ENCODE measurements at places on chromosomes 12 and 14. TPM values are rescaled to one million over a fixed set of nuclear protein-coding genes. Genes with fewer than 3 reads are reported as not detected.

Gene BIN2
- total RNA-seq: 33.2 TPM

Gene OTX2
- total RNA-seq: not detected

Gene DPF3
- 1.5 TPM for total RNA-seq

DNA sequence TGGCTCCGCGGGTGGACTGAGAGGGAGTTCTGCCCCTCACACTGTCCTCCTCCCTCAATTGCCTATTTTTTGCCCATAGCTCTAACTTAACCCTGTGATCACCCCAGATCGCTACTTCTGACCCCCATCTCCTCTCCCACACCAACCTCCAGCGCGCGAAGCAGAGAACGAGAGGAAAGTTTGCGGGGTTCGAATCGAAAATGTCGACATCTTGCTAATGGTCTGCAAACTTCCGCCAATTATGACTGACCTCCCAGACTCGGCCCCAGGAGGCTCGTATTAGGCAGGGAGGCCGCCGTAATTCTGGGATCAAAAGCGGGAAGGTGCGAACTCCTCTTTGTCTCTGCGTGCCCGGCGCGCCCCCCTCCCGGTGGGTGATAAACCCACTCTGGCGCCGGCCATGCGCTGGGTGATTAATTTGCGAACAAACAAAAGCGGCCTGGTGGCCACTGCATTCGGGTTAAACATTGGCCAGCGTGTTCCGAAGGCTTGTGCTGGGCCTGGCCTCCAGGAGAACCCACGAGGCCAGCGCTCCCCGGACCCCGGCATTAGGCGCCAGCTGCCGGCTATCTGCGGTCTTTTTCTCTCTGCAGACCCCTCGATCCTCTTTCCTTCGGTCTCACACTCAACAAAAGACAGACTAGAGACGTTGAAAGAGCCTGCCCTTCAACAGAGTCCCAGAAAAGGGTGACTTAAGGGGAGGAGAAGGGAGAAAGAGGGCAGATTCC, 3.0 kb upstream of the TBX3 start:
- H3K36me3 ChIP-seq: peaks cover 8% of the 10 kb centered on the region
- no peak for DNase-seq
- H3K27me3 ChIP-seq: peaks cover 92% of the 10 kb centered on the region
- no peak overlapping the region for H3K4me3 ChIP-seq

DNA sequence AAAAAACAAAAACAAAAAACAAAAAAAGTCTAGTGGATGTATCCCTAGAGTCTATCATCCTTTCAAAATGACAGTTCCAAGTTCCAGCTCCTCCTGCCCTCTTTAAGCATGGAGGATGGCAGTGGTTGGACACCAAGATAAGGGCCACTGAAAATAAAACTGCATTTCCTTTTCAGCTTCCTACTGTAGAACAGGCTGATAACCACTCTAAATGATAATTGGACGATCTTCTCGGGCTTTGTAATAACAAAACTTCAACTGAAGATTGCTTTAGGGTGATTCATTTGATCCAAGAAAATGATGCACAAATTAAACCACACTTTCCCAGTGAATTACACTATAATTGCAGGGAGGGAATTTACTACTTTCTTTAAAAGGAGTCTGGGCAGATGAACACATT, 42.2 kb upstream of the CRACR2A start:
- H3K27ac ChIP-seq: no peak overlapping the region
- H3K4me3 ChIP-seq: no peak overlapping the region
- H3K36me3 ChIP-seq: peaks cover 10% of the 10 kb centered on the region
- no peaks in the 10 kb centered on the region for H3K4me1 ChIP-seq

GRCh38 chr12:94258593-94258992, 110.2 kb downstream of the PLXNC1 start:
- H3K4me3 ChIP-seq: no peak overlapping the region
- no peaks in the 10 kb centered on the region for H3K27me3 ChIP-seq
- H3K4me1 ChIP-seq: peaks cover 21% of the 10 kb centered on the region
- H3K36me3 ChIP-seq: peaks cover 55% of the 10 kb centered on the region
- DNase-seq: no peak
- no peak overlapping the region for H3K27ac ChIP-seq

DNA sequence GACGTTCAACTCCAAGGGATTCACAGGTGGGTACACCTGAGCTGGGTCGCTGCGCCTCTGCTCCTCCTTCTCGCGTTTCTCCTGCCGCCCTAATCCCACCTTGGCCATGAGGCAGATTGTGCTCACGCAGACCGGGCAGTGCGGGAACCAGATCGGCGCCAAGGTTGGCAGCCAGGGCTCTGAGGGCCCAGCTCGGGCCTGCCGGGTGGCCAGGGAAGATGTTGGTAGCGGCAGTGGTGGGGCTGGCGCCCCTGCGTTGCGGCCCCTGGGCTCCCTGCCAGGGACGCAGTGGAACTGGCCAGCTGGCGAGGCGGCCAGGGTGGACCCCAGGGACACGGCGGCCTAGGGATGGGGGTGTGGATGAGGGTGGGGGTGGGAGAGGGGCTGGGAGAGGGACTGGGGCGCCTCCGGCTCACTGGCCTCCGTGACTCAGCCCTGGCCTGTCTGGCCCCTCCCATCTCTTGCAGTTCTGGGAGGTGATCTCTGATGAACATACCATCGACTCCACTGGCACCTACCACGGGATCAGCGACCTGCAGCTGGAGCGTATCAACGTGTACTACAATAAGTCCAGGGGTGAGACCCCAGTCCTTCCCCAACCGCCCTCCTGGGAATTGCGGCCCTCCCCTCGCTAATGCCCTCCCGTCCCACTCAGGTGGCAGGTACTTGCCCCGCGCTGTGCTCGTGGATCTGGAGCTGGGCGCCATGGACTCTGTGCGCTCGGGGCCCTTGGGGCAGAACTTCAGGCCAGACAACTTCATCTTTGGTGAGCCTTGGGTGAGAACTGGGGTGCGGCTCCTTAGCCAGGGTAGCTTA, 114.9 kb upstream of the ALG10B start:
- no peak overlapping the region for H3K4me3 ChIP-seq
- no peak overlapping the region for H3K27ac ChIP-seq
- no peaks in the 10 kb centered on the region for H3K4me1 ChIP-seq
- no peaks in the 10 kb centered on the region for H3K36me3 ChIP-seq
- no peak for DNase-seq
- H3K27me3 ChIP-seq: no peaks in the 10 kb centered on the region

DNA sequence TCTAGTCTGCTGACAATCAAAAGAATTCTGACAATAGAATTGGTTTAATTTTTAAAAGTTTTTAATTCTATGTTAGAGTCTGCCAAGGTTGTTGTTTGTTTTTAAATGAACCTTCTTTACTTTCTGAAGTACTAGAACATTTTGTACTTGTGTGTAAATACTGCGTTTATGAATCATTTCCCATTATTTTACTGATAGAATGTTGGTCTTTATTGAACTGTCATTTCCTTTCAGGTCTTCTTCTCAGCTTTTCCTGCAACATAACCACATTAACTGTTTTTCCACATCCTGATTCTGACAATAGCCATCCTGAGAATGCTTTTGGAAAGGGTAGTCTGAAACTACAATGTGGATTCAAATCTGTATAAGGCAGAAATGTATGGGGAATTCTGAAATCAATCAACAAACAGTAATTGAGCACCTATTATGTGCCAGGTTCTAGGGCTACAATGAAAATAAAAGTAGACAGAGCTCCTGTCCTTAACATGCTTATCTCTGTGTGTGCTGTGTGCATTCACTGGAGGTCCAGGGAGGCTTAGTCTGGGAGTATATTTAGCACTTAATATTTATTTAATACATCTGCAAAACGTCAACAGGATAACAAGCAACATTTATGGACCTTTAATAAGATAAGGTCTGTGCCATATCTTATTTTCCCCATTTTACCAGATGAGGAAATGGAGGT, 73.1 kb upstream of the SLC38A2 start:
- peak; percentile 50 for DNase-seq
- no peak overlapping the region for H3K27ac ChIP-seq
- H3K4me3 ChIP-seq: peak overlapping the region; percentile 1

DNA sequence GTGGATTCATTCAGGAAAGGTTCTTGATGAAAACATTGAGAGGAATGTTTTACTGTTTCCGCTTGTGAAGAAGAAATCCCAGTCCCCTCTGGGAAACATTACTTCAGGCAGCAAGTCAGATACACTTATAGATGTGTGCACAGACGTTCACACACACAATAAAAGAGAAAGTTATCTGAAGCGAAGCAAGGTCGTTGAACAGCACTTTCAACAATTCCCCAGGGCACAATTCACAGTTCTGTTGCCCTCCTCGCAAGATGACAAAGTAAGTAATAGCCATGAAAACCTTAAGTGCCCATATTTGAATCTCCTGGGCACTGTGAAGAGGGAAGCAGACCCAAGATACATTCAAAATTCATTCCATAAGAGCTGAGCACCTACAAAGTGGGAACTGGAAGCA, 156.6 kb upstream of the CAND1 start:
- no peaks in the 10 kb centered on the region for H3K36me3 ChIP-seq
- no peaks in the 10 kb centered on the region for H3K27me3 ChIP-seq
- no peak overlapping the region for H3K27ac ChIP-seq
- no peak overlapping the region for H3K4me3 ChIP-seq

GRCh38 chr12:106101803-106102202, 37.0 kb downstream of the NUAK1 start:
- no peak for DNase-seq
- no peaks in the 10 kb centered on the region for H3K4me1 ChIP-seq
- H3K27ac ChIP-seq: no peak overlapping the region
- peaks cover 18% of the 10 kb centered on the region for H3K27me3 ChIP-seq
- no peaks in the 10 kb centered on the region for H3K36me3 ChIP-seq

DNA sequence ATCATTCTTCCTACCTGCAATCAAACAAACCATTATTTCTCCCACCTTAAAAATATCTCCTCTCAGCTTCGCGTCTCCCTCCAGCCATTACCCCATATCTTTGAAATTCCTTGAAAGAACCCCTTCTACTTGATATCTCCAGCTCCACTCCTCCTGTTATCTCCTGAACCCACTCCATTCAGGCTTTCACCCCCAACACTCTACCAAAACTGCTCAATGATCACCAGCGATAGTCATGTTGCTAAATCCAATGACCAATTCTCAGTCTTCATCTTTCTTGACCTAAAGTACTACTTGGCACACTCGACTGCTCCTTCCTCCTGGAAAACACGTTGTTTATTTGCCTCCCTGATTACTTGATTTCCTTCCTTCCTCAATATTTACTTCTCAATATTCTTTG, 70.1 kb downstream of the DUSP16 start:
- no peaks in the 10 kb centered on the region for H3K27me3 ChIP-seq
- H3K4me3 ChIP-seq: no peak overlapping the region
- peaks cover 18% of the 10 kb centered on the region for H3K4me1 ChIP-seq

DNA sequence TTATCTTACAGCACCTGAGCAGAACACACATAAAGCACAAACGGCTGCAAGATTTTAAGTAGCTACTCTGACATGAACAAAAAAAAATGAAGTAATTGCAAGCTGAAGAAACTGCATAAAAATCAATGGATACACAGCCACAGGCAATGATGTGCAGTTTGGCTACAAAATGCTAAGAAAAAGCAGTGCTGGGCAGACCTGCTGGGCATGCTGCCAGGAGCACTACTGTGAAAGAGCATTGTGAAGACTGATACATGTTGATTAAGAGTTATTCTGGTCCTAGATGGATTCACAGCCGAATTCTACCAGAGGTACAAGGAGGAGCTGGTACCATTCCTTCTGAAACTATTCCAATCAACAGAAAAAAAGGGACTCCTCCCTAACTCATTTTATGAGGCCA, 20.1 kb upstream of the RTN1 start:
- H3K4me1 ChIP-seq: no peaks in the 10 kb centered on the region
- no peaks in the 10 kb centered on the region for H3K36me3 ChIP-seq
- no peak overlapping the region for H3K27ac ChIP-seq
- H3K27me3 ChIP-seq: peaks cover 4% of the 10 kb centered on the region
- no peak overlapping the region for H3K4me3 ChIP-seq

- H3K36me3 ChIP-seq: no peaks in the 10 kb centered on the region
- peaks cover 8% of the 10 kb centered on the region for H3K4me1 ChIP-seq
- H3K27me3 ChIP-seq: no peaks in the 10 kb centered on the region
These were observed 142.3 kb upstream of the TMCC3 start for GRCh38 chr12:94792693-94793092.

DNA sequence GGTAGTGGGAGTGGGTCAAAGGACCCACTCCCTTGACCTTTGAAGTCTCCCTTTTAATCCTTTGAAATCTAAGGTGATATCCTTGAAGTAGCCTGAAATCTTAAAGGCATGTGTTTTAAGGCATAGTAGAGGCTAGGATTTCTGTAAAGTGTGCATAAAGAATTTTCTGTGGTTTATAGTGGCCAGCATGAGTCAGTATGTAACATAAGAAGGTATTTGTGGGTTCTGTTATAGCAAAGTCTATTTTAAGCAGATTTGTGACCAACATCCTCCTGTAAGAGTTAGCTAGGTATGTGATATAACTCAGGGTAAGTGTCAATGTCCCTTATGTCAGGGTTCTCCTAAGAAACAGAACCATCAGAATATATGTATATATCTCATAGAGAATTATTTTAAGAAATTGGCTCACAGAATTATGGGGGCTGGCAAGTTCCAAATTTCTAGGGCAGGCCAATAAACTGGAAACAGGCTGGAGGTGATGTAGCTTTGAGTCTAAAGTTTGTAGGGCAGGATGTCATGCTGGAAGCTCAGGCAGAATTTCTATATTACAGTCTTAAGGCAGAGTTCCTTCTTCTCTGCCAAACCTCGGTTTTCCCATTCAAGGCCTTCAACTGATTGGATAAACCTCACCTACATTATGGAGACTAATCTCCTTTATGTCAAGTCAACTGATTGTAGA, 18.7 kb upstream of the EPYC start:
- no peak overlapping the region for H3K4me3 ChIP-seq
- peaks cover 2% of the 10 kb centered on the region for H3K27me3 ChIP-seq
- H3K36me3 ChIP-seq: no peaks in the 10 kb centered on the region
- H3K27ac ChIP-seq: no peak overlapping the region
- H3K4me1 ChIP-seq: no peaks in the 10 kb centered on the region
- no peak for DNase-seq

Measured in activated CD4-positive, alpha-beta T cell treated with anti-CD3 and anti-CD28 coated beads, Interleukin-2, amount 10 ng/mL, durations not matched to agents 24 days and 14 days (primary cell).